Esophagus squamous epithelium (tissue), 5 donors: ENCODE measurements at places on chromosomes 12 and 14.

GRCh38 chr14:24259282-24260025, 3.5 kb downstream of the TGM1 start:
- no peak for DNase-seq

DNA sequence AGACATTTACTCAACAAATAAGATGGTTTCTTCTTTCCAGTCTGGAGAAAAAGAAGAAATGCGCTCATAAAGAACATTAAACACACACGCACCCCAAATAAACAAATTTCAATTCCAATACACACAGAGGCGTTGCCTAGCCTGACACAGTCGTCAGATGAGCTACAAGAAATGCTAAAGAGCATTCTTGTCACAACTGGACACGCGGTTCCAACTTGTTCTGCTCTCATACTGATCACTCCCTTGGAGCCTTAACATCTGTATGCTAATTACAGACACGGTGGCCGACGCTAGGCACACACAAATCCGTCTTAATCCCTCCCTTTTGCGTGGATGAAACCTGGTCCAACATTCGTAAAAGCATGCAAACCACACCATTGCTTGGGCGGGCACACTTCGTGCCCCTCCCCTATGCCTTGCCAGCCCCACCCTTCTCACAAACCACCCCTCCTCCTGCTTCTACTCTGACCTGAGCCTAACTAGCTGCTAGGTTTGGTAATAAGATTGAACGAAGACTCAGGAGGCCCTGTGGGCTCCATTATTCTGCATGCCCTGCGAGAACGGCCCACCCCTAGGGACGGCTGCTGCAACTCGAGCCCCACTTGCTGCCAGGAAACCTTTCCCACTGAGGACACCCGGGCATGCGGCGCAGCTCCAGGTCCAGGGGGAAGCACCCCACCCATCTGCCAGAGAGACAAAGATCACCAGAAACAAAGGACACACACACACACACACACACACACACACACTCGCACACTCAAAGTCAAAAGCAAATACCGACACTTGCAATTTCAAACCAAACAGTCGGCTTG, 1.2 kb downstream of the KCNK10 start:
- DNase-seq = no peak

GRCh38 chr14:103530831-103531230, 1.8 kb downstream of the TRMT61A start:
- DNase-seq = no peak

DNA sequence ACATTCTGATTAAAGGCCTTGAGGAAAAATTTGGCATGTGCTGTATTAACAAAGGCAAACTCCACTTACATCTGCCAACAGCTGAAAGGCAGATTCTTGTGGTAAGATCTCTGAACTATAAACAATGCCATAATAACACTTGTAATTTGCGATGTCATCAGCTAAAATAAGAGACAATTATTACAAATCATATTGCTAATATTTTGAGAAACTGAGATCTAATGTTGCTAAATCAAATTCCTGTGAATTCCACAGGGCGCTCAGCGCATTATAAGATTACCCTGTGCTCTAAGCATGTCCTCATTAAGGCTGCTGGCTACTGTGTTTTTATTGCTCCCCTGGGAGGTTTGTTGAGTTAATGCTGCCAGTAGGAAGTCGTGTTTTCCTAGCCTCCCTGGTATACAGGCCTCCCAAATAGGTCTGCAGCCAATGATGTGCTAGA, 244.8 kb downstream of the DACT1 start:
- DNase-seq = no peak

DNA sequence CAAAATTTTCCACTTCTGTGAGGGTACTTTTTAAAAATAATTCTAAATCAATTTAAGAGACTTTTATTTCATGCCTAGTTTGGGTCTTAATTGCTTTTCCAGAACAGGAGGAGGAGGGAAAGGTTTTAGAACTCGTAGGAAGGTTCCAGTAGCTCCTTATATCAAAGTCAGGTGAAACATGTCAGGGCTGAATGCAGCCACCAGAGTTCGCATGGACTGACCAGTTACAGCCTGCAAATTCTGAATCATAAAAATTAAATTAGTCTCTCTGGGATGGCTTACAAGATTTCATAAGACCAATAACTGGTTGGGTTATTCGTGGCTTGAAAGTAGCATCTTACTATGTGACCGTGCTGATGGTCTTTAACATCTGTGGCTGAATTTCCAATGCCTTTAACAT, 397 bp downstream of the BDKRB1 start:
- no peak for DNase-seq

- DNase-seq = no peak
These were observed 108.8 kb downstream of the PTPN11 start for GRCh38 chr12:112527501-112527900.

DNA sequence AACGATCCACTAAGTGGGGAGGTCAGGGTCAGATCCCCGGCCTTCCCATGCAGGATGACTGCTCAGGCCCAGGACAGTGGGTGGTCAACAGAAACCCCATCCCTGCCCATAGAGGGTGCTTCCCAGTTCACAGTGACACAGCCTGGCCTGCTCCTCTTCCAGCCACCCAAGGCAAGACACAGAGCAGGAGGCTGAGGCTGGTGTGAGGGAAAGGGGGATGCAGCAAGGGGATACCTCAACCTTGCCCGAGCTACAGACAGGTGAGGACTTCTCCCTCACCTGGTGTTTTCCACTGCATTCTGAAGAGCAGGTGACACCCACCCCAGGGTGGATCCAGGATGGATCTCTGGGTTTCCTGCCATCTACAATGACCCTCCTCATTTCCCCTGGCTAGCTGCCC, 106.7 kb downstream of the KIF26A start:
- no peak for DNase-seq
